ENCODE measurements at places on chromosomes 16 and 17.

DNA sequence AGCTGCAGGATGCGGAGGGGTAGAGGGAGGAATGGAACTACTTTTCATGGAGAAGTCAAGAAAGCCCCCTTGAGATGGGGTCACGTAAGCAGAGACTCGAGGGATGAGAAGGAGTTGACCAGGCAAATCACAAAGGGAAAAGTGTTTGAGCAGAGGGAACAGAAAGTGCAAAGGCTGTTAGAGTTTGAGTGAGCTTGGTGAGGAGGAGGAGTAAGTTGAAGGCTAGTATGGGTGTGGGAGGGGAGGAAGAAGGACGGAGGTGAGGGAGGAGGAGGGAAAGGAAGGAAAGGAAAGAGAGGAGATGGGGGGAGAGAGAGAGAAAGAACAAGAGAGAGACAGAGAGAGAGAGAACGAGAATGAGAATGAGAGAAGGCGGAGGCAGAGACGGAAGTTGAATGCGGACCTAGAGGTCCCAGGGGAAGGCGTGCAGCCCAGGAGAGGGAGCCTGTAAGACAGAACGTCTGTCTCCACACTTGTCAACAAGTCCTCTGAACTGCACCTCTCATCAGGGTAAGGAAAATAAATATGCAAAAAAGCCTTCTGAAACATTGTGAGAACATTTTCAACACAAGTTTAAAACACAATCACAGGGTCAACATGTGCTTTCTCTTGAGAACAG lies 279.8 kb upstream of the EEF2KMT start:
- DNase-seq, result no peak

DNA sequence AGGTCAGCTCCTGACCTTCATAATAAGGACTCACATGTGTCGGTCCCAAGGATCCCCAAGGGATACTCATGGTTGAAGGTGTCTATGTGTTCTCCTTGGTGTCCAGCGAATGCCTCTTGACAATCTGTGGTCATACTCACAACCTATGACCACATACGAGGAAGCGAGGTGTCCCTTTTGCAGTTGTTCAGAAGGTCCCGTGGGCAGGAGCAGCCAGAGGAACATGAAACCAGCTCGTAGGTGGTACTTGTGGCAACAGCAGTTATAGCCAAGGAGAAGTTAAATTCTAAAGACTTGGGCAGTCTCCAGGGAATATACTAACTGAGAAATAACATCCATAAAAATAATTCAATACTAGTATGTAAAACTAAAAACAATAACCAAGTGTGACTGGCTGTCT lies 685.3 kb downstream of the WWOX start:
- DNase-seq, result no peak

- peak; percentile 18 for DNase-seq
These were observed 15.9 kb upstream of the PDXDC1 start for GRCh38 chr16:14958970-14959369.

DNA sequence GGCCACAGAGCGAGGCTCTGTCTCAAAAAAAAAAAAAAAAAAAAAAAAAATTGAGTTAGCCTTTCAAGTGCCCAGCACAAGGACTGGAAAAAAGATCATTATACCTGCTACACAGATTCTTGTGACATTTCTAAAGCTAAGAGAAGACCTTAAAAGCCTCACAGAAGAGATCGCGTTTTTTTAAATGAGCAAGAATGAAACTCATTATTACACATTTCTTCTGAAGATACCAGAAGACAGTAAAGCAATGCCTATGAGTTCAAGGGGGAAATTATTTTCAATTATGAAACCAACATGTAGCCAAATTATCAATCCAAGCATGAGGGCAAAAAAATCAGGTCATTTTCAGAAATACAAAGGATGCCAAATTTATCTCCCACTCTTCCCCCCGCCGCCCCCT lies 56.8 kb downstream of the MED13 start:
- DNase-seq, result no peak

GRCh38 chr17:57665128-57665527 lies 80.0 kb downstream of the CCDC182 start:
- no peak for DNase-seq

DNA sequence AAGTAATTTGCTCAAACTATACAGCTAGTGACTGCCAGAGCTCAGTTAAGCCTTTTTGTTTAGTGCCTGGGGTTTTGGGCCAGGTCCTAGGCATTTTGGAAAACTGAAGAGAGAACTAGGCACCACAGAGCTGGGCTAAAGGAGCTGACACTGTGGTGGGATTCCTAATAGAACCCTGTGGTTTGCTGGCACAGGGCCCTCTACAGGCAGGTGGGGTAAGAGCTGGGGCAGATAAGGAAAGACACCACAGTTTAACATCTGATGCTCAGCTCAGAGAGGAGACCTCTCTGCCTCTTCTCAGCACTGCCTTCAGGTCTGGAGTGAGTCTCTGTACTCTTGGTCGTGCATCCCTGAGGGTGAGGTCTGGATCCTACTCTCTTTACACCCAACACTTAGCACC lies 121.2 kb downstream of the SNX11 start:
- no peak for DNase-seq
